ENCODE measurements at places on chromosomes 5 and 9. TPM values are rescaled to one million over a fixed set of nuclear protein-coding genes. Genes with fewer than 3 reads are reported as not detected.

GRCh38 chr9:35972093-35972492, 14.1 kb upstream of the OR2S2 start:
- no peak for DNase-seq

GRCh38 chr9:128704356-128704670, 2.0 kb downstream of the PKN3 start:
- DNase-seq = no peak

GRCh38 chr9:1659363-1659690, 355.8 kb upstream of the SMARCA2 start:
- no peak for DNase-seq

GRCh38 chr5:51271261-51271660, 112.0 kb upstream of the ISL1 start:
- DNase-seq = no peak

DNA sequence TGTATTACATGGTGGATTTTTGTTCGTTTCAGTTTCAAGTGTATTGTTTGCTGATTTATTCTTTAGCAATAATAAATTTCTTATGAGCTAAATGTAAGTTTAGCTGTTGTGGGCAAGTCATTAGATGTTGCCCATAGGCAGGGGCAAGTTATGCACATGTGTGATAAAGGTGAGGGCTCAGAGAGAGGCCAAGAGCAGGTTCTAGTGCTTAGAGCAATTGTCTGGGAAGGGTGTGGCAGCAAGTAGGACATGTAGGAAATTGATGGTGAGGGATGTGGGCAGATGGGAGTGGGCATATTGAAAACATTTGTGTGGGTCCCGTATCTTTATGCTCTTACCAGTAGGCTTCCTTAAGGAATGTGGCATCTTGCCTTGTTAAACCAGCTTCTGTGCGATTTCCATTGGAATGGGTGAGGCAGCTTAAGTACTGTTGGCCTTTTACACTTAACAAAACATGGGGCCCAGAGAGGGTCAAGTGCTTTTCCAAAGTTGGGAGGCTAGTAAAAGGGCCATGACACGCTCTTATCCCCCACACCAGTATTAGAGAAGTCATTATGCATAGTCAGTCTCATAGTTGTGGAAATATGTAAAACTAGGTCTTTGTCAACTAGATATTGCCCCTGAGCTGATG, 60.6 kb downstream of the KDM4C start:
- DNase-seq = no peak

- DNase-seq = no peak
Observed at GRCh38 chr9:111148052-111149017, 110.1 kb upstream of the LPAR1 start.

DNA sequence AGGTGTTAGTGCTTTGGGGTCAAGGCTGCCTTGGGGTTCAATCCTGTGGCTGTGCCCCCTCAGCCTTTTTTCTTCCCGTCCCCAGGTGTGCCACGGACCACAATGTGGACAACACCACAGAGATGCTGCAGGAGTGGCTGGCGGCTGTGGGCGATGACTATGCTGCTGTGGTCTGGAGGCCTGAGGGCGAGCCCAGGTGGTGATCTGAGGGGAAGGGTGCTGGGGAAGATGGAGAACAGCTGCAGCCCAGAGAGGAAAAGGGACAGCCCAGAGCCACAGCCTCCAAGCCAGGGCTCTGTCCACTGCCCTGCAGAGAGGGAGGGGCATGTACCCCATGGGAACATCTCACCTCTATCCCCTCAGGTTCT, 2.1 kb downstream of the CERCAM start:
- DNase-seq = no peak

DNA sequence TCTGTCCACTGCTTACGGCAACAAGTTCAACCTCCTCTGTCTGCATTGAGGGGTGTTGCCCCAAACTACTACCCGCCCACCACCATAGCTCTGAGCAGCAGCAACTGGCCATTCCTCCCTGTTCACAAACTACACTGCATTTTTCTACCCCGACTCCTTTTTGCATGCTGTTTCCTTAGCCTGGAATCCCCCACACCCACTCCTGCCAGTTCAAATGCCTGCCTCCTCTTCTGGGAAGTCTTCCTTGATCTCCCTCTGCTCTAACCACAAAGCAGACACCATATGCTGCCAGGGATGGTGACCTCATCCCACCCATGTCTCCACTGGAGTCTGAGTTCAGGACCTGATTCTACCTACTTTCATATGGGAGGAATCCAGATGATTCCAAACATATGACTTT, 13.3 kb downstream of the ALDH1B1 start:
- no peak for DNase-seq

GRCh38 chr5:83034036-83034435, 43.2 kb downstream of the TMEM167A start:
- no peak for DNase-seq

The MOCS2 gene
- 34.0 TPM for total RNA-seq

DNA sequence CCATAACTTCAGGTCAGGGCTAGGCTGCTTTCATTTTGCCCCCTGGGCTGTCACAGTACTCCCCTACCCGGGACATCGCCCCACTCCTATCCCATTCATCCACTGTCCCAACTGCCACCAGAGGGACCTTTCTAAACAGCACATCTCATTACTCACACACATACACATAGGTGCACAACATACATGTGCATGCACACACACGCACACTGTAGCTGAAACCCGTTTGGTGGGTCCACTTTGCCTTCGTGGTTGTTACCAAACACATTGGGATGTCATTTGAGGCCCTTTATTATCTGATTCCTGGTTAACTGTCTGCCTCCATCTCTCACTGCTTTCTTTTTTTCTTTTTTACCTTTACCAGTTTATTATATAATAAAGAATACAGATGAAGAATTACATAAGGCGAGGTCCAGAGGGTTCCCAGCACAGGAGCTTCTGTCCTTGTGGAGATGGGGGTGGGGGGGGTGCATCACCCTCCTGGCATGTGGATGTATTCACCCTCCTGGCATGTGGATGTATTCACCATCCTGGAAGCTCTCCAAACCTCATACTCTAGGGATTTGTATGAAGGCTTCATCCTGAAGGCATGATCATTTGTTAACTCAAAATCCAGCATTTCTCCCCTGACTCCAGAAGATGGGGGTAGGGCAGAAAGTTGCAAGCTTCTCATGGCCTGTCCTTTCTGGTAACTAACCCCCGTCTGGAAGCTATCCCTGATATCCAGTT, 186.0 kb downstream of the GOLPH3 start:
- DNase-seq = peak; percentile 77

DNA sequence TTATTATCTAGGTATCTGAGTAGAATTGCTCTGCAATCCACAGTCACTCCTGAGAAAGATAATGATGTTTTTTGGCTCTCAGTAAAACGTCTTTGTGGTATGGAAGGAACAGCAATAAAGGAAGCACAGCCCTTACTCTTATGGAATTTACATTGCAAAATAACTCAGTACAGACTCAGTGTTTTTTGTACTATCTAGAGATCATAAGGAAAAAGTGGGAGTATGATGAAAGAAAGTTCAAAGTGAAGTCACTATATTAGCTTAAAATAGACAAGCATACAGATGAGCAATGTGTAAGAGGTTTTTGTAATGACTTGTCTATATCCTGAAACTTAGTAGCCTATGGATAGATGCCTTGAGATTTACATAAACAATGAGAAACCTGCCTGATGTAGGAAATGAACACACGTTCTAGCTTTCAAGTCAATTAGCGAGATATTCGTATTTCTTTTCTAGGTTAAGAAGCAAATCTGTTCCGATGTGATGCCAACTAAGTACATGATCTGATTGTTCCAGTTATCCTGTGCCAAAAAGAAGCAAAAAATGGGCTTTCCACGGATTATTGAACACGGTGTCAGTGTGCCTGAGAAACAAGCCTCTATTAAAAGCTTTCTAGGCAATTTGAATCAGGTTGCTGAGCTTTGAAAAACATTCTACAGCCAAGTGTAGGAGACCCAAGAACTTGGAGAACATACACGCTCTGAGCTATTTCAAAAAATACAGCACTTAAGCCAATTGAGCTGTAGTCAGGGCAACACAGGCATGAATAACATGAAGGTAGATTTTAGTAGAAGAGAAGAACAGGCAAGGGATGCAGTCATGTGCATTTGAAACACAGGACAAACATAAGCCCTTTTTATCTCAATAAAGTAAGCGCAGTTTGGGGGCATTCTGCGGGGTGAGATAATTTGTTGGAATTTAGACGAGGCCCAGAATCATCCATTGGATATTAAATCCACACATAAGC, 86.3 kb upstream of the TAF11L2 start:
- DNase-seq = no peak

The PCDHA11 gene
- total RNA-seq = 0.27 TPM
